Myocyte (in vitro differentiated cells): ENCODE measurements at places on chromosomes 3 and 15. TPM values are rescaled to one million over a fixed set of nuclear protein-coding genes. Genes with fewer than 3 reads are reported as not detected.

DNA sequence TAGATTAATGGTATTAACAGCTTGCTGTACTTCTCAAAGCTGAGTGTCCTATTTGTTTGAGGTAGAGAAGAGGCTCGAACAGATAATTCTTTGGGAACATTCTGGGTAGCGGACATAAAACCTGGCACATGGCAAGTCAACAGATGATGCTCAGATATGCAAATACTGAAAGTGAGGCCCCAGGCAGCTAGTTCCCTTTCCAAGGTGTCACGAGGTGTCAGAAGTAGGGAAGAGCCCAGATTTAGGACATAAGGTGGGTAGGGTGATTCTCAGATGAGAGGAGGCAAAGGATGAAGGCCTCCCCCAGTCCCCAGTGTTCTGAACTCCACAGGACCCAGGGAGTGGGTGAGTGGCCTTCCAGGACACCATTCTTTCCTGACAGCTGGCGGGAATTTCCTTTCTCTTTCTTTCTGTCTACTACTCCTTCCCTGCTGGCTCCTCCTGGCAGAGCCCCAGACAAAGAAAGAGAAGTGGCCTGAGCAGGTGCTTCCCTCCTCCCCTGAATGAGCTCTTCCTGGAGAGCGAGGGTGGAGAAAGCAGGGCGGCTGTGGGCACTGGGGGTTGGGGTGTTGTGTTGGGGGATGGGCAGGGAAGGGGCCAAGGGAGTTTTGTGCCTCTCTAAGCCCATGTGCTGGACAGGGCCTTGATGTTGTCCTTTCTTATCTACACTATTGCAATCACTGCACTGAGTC is 87.5 kb downstream of the CORO2B start:
- peak; percentile 76 for DNase-seq

GRCh38 chr3:143311096-143311495 is 191.5 kb downstream of the CHST2 start:
- no peak for DNase-seq

Gene RASL12
- 0.94 TPM in 1 of 2 replicates, not detected in the other for total RNA-seq

Gene PRR20G
- total RNA-seq: not detected in 2 replicates

DNA sequence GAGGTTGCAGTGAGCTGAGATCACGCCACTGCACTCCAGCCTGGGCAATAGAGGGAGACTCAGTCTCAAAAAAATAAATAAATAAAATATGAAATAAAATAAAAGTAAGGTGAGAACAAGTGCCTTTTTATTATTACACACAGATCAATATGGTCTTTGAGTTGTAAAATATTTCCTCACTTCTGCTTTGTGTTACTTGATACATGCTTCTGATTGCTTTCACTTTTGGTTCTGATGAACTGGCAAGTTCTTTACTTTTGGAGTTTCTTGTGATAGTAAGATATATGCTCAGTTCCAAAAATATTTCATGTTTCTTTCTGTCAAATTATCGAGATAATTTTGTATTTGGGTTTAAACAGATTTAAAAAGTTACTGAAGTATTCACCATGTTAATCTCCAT is 16.6 kb upstream of the GYG1 start:
- DNase-seq: peak; percentile 24

GRCh38 chr3:165463531-165463930 is 267.3 kb upstream of the SLITRK3 start:
- no peak for DNase-seq

Gene COX17
- 48.2 and 62.2 TPM in 2 replicates for total RNA-seq

Gene MRAS
- 429 and 482 TPM in 2 replicates for total RNA-seq

Gene GCNT3
- 0.68 and 1.7 TPM in 2 replicates for total RNA-seq

GRCh38 chr15:48641416-48641815 is 4.1 kb downstream of the FBN1 start:
- peak; percentile 69 for DNase-seq

GRCh38 chr3:46659285-46659684 is 34.2 kb downstream of the ALS2CL start:
- peak; percentile 24 for DNase-seq

Gene LRTM1
- 0.16 and 0.42 TPM in 2 replicates for total RNA-seq

DNA sequence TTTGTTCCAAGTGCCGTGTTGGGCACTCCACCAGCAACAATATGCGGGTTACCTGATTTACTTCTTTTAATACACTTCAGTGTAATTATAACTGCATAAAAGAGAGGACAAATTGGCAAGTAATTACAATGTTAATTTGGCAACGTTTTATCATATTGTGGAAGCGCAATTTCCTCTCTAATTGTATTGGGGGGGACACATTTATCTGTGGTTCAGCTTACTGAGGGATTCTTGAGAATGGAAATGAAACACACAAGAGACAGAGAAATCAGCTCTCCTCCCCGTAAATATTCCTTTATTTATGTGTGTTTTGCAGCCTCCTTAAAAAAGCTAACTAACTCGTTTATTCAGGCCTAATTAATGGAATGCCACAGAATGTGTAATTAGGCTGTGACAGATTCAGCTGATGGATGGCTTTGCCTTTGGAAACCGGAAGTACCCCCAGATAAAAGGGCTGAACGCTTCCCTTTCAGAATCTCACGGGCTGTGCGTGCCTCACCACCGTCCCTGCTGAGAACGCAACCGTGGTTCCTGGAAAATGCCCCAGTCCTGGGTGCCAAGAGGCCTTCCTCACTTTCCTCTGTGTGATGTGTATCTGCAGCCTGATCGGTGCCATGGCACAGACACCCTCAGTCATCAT is 247.1 kb upstream of the ST8SIA2 start:
- DNase-seq: no peak

GRCh38 chr3:134932035-134932434 is 137.0 kb downstream of the EPHB1 start:
- no peak for DNase-seq

- DNase-seq: peak; percentile 72
Measured at GRCh38 chr15:39260791-39261190, 320.1 kb upstream of the THBS1 start.

GRCh38 chr3:65473736-65474135 is 565.0 kb downstream of the MAGI1 start:
- DNase-seq: peak; percentile 35

GRCh38 chr15:68054628-68055223 is 611 bp downstream of the PIAS1 start:
- no peak for DNase-seq

Gene ACOX2
- total RNA-seq: 0.16 and 0.91 TPM in 2 replicates

DNA sequence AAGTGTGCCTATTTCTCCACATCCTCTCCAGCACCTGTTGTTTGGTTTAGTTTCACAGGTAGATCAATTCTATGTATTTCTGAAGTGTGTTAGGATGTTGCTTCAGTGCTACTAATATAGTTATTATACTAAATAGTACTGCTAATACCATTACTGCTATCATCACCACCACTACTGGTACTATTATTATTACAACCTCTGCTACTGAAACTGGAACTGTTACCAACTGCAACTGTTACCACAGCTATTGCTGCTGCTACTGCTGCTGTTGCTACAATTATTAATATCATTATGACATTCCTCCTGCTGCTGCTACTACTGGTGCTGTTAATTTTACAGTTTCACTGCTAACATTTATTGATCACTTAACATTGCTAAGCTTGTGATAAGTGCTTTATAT is 8.3 kb upstream of the LMOD3 start:
- DNase-seq: peak; percentile 36

DNA sequence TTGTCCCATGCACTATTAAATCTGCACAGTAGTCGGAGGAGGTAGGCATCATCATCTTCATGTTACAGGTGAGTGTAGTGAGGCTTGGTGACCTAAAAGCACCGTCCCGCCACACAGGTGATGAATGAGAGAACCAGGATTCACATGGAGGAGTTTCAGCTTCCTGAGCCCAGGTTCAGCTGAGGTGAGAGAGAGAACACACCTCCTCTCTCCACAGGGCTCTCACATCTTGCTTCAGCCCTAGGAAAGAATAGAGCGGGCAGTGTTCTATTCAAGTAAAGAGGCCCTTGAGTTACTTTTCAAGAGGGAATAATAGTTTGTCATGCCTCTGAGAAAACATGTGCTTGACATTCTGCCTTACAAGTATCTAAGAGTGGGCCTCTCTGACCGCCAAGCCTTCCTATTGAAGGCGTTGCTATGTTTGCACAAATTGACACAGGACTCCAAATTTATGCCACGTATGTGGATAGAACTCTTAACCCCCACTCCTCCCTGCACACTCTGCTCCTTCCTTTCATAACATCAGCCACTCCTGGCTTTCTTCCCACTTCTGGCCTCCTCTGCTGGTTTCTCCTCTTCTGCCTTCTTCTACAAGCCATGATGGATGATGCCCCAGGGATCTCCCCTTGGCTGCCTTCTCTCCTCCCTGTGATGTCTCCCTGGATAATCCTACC is 138.3 kb upstream of the ABHD17C start:
- DNase-seq: no peak

Gene SLC27A2
- not detected in 2 replicates for total RNA-seq

Gene CADPS
- total RNA-seq: not detected in 2 replicates

DNA sequence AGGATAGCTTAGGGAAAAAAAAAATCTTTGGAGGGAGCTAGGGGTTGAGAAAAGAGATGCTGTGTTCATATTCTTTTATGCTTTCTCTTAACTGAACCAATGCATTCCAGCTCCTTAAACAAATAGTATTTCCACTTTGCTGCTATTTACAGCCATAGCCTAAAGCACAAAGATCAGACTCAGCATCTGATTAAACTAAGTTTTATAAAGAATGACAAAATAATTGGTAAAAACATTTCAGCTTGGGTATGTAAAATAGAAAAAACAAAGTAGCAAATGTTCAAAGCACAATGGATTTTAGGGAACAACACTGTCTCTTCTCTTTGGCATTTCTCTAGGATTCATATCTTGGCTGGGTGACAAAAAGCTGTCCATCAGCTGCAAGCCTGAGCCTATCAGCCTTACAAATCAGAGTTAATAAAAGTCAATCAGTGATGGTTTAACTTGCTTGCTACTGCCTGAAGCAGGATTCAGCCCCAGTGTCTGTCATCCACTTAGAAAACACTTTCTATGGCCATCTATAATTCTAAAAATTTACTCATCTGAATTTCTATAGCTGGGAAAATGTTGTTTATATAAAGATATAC is 232.1 kb upstream of the CDIN1 start:
- no peak for DNase-seq

DNA sequence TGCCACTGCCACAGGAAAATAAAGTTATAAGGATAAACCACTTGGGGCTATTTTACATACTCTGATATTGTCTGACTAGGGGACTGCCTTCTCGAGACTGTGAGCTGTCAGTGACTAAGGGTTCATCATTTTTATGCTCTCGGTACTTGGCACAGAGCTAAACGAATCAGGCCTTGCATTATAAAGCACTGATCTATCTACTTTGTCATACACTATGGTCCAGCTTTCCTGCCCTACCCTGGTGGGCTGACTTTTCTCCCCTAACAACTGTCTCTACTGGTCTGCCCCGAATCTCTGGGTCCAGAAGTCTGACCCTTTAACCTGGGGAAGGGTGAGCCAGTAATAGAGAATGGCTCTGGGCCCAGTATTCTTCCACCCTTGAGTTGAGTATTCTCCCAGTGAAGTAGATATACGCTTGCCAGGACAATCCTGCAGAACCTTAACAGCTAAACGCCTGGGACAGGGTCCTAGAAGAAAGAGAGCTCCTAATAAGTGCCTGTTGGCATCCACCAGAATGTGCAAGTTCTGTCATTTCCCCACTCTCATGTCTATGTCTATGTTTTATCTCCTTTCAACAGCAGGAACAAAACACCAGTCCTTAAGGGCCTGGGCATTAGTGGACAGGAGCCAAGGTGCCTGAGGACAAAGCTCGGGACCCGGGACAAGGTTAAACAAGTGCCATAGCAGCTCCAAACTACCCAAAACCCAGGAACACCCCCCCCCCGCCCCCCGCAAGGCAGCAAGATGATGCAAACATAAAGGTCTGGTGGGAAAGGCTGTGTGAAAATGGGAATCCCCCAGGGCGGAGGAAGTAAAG is 1.2 kb downstream of the LARP6 start:
- no peak for DNase-seq

DNA sequence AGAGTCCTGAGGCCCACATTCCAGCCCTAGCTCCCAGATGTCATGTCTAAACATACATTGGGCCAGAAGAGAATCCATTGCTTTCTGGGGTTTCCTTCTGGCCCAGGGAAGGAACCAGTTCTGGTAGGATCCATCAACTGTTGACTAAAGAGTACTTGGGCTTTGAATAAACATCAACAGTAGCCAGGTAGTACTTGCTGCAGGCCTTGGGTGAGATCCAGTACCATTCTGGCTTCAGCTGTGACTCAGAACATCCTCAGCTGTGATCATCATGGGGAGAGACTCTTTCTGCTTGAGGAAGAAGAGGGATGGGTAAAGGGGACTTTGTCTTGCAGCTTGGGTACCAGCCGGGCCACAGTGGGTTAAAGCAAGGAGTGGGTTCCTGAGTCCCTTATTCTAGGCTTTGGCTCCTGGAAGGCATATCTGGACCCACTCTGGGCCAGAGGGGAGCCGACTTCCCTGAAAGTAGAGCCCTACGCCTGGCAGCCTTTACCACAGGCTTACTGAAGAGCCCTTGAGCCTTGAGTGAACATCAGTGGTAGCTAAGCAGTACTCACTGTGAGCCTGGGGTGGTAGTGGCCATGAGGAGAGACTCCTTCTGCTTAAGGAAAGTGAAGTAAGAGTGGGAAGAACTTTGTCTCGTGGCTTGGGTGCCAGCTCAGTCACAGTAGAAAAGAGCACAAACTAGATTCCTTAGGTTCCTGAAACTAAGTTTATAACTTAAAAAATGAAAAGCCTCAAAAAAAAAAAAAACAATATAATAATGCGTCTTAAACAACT is 128.3 kb downstream of the GOLIM4 start:
- DNase-seq: no peak

- no peak for DNase-seq
Measured at GRCh38 chr3:107977221-107978130, 113.4 kb downstream of the CD47 start.

Gene SH3GL3
- 0.88 TPM in 1 of 2 replicates, not detected in the other for total RNA-seq

GRCh38 chr3:64552160-64552559 is 135.6 kb downstream of the ADAMTS9 start:
- no peak for DNase-seq

DNA sequence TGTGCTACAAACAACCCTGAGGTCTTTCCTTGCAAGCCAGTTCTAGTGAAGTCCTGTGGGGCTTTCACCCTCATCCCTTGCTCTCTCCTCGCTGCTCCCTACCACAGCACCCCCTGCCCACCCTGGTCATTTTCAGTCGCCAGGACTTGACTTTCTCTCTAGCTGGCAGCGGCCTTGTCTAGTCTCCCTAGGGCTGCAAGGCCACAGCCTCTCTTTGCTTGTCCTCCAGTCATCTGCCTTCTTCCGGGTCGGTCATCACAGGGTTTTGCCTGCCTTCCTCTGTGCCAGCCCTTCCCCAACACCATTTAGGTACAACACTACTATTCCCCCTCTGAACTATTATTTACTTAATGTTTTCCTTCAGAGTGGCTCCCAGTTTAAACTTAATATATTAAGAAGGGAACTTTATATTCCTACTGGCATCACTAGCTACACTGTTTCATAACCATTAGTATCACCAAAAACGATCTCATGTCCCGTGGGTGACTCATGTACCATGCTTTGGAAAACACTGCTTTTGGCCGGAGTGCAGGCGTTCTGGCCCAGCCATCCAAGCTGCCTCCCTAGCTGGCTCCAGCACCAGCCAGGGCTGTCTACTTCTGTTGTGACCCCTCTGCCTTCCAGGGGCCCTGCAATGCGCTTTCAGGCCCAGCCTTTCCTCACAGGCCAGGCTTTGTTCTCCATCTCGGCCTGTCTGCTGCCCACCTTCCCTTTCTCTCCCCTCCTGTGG is 21.4 kb downstream of the FAH start:
- peak; percentile 61 for DNase-seq

- peak; percentile 91 for DNase-seq
Measured at GRCh38 chr15:70863450-70864218, 9.7 kb upstream of the LARP6 start.

Gene INKA1
- total RNA-seq: 1.8 and 4.3 TPM in 2 replicates

GRCh38 chr3:133838916-133839800 is 33.5 kb downstream of the SRPRB start:
- DNase-seq: no peak

Gene CDC25A
- 2.2 and 2.5 TPM in 2 replicates for total RNA-seq

Gene SNTN
- not detected in 2 replicates for total RNA-seq
